ENCODE measurements at places on chromosomes 5 and 9. TPM values are rescaled to one million over a fixed set of nuclear protein-coding genes. Genes with fewer than 3 reads are reported as not detected.

Gene ZDHHC11B
- not detected for total RNA-seq

Gene FAM200C
- 2.0 TPM for total RNA-seq

Gene PRDM9
- not detected for total RNA-seq

Gene SLC34A3
- not detected for total RNA-seq

Gene PCYOX1L
- 13.4 TPM for total RNA-seq

Gene PDE6A
- total RNA-seq = not detected

Gene TAF1L
- not detected for total RNA-seq

Gene DRD1
- total RNA-seq = not detected

Gene POU5F2
- 0.40 TPM for total RNA-seq

Gene PTGDS
- not detected for total RNA-seq

DNA sequence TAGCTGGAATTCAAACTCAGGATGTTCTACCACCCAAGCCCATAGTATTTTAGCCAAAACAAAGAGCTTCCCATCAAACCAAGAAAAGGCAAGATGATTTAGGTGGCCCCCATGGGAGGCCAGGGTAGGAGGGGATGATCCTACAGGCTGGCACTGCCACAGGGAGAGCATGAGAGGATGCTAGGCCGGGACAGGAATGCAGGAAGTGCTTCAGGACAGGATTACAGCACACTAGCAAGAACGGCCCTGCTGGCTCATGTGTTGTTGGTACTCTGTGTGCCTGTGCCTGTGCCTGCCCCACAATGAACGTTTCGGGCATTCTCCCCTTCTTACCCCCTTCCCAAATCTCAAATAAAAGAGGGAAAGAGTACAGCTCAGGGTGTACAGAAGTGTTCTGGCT is 110.7 kb upstream of the TRIM32 start:
- DNase-seq = no peak

DNA sequence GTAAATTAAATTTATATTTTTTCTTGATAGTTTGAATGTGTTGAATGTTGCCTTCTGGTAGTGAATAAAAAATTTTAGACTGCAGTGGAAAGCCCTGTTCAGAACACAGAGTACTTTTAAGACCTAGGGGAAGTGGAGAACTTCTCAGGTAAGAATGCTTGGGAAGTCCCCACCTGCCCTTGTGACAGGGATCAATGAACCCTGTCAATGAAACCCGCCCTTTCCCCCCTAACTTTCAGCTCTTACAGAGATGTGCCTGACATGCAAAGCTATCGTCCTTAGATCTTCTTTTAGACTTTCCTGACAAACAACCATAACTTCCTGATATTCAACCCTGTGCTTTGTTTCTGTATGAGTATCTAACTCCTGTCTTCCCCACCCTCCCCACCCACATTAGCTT is 562.7 kb downstream of the TLE4 start:
- DNase-seq = peak; percentile 19

- DNase-seq = no peak
Measured at GRCh38 chr5:1799110-1799601, 481 bp downstream of the MRPL36 start.

GRCh38 chr5:81948349-81948748 is 23.5 kb upstream of the ATG10 start:
- DNase-seq = no peak

GRCh38 chr9:5893591-5894236 is 3.0 kb downstream of the MLANA start:
- no peak for DNase-seq

GRCh38 chr9:131395157-131396098 is 1.5 kb downstream of the PRRC2B start:
- peak; percentile 26 for DNase-seq

- DNase-seq = no peak
Measured at GRCh38 chr9:108991479-108991878, 21.8 kb downstream of the CTNNAL1 start.

GRCh38 chr5:86354664-86355063 is 263.1 kb upstream of the COX7C start:
- DNase-seq = no peak

- no peak for DNase-seq
Measured at GRCh38 chr5:128472036-128472435, 66.0 kb downstream of the FBN2 start.

- no peak for DNase-seq
Measured at GRCh38 chr5:58044166-58044565, 415.7 kb downstream of the PLK2 start.

DNA sequence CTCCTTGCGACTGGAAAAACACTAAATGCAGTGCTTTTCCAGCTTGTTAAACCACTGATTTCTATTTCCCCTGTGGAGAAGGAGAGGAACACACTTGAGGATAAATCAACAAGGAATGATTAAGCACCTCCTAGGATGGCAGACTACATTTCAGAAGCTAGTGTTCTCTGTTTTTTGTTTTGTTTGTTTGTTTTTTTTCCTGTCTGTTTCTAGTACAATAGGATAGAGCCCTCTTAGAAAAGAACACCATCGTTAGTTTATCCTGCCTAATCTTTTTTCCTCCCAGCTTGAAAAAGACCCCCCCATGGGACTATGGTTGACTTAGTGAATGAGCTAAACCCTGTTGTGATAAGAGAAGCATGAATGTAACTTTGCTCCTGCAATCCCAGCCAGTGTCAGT is 3.9 kb upstream of the TAL2 start:
- DNase-seq = no peak

DNA sequence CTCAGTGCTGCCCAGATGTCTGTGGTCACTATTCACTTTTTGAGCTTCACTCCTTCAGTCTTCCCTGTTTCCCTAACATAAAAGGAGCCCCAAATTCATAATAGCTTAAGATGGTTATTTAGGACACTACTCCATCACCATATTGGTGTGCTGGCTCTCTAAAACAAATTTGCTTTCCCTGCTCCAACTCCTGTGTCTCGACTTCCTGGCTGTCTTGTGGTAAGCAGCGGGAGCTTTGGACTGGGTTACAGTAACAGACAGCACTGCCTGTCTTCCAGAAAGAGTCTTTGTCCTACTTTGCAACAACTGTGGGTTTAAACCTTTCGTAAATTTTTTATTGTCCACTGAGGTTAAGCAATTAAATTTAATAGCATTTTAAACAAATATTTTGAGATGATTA is 389.4 kb downstream of the CDH9 start:
- DNase-seq = no peak

DNA sequence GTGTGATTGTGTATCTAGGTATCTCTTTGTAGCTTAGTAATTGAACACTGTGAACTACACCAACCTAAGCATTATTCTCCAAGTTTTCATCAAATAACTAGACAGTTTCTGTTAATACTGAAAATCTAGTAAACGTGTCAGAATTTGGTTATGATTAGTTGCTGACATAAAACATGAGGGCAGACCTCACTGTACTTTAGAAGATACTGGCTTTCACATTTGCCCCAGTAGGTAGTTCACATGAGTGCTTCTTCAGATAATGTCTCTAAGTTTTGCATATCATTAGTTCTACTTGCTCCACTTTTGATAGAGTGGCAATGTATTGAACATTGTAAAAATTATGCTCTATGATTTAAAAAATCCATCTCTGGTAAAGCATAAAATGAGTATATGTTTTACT is 7.1 kb downstream of the CDKN2B start:
- DNase-seq = no peak

GRCh38 chr9:1922026-1922425 is 93.1 kb upstream of the SMARCA2 start:
- no peak for DNase-seq

GRCh38 chr5:33299621-33300208 is 141.1 kb upstream of the TARS1 start:
- DNase-seq = peak; percentile 9

DNA sequence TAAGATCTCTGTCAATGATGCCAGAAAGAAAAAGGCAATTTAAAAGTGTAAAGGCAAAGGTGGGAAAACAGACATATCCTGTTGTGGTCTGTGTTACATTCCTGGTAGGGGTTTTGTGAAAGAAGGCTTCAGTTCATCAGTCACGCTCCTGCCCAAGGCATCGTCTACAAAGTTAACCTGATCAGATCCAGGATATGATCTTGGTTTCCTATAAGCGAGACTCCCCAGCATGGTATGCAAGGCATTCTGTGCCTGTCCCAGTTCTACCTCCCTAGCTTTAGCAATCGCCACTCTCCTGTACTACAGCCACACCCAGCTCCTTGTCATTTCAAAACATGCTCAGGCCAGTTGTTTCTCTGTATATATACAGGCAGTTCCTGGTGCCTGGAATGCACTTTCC is 58.0 kb upstream of the PTPN3 start:
- no peak for DNase-seq

- DNase-seq = no peak
Measured at GRCh38 chr9:35564658-35565061, 40.4 kb upstream of the TESK1 start.

DNA sequence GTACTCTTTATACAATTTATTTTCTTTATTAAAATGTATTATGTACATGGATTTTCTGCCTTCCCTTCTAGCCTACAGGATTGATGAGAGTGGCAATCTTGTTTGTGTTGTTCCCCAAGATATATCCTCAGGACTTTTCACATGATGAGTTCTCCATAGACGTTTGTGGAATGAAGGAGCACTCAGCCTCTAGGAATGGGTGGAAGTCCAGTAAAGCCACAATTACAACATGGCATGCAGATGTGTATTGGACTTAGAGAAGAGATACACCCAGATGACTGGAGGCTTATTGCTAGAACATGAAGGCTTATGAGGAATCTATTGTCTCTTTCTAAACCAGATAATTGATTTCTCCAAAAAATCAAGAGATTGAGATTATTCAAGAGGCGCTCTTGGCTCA is 8.2 kb upstream of the DOCK2 start:
- no peak for DNase-seq

GRCh38 chr5:96070622-96071225 is 109.1 kb upstream of the ELL2 start:
- no peak for DNase-seq

DNA sequence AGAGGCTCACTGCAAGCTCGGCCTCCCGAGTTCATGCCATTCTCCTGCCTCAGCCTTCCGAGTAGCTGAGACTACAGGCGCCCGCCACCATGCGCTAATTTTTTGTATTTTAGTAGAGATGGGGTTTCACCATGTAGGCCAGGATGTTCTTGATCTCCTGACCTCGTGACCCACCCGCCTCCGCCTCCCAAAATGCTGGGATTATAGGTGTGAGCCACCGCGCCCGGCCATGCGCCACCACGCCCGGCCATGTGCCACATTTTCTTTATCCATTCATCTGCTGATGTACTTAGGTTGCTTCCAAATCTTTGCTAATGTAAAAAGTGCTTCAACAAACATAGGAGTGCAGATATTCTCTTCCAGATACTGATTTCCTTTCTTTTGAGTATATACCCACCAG is 408.6 kb downstream of the CAAP1 start:
- DNase-seq = no peak

DNA sequence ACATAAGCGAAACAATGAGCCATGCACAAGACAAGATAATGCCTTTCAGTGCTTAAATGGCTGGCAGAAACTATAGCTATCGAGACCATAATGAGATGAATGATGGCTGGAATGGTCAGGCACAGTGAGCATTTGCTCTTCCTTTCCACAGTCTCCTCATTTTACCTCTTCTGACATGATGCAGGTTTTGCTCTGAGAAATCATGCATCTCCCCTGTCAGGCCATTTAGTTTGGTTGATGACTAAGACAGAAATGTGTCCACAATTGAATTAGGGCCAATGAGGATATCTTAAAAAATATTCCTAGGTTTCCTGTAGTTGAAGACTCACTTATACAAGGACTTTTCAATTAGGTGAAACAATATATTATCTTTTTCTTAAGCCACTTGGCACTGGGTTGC is 475.1 kb downstream of the TMEM232 start:
- DNase-seq = no peak

DNA sequence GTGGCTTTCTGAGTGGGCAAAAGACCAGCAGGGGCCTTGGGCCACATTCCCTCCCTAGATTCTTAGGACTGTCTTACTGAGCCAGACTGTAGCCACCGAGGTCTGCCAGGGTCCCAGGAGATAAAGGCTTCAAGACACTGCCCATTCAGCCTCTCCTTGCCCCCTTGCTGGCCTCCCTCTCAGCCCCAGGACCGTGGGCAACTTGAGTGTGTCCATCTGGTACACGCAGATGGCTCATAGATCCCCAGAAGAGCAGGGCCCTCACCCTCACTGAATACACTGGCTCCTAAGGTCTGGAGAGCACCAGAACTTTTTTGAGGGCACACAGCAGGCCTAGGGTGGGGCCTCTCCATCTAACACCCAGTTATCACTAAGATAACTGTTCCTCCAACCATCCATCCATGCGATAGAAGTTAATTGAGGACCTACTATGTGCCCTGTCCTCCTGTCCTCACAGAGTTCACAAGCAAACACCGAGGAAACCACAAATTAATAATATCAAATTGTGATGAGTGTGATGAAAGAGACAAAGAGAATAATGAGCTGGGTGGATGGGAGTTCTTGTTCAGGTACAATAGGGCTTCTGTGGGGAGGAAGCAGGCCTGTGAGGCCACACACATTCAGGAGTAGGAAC is 4.9 kb upstream of the PDGFRB start:
- no peak for DNase-seq

GRCh38 chr5:134118212-134118835 is 3.8 kb downstream of the TCF7 start:
- no peak for DNase-seq

DNA sequence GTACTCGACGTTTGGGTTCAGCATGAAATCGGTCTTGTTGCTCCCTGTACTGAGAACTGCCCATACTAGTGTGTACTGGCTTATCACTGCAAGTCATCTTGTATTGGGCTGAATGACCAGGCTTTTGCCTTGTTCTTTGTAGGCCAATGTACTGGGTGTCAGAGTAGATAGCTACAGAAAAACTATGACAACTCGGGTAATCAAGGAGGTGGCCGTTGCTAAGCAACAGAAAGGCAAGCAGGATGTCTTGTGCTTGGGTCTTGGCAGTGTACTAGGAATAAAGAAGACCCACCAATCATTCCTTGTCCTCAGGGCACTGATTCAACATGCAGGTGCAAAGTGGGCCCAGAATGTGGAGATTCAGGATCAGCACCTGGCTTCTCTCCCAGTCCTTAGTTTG is 11.9 kb upstream of the SHISAL2B start:
- no peak for DNase-seq

DNA sequence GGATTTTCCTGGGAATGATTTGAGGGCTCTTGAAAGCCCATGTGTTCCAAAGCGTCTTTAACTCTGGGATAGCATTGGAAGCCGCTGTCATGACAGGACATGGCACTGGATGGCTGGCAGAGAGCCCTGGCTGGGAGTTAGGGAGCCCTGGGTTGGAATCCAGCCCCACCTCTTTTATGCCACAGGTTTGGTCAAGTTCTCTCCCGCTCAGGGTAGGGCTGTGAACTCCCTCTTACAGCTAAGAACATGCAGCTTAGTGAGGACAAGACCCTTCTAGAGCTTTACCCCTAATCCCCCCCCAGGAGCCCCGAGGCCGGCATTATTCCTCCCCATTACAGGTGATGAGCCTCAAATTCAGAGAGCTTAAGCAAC is 37.2 kb downstream of the OLFML2A start:
- no peak for DNase-seq

DNA sequence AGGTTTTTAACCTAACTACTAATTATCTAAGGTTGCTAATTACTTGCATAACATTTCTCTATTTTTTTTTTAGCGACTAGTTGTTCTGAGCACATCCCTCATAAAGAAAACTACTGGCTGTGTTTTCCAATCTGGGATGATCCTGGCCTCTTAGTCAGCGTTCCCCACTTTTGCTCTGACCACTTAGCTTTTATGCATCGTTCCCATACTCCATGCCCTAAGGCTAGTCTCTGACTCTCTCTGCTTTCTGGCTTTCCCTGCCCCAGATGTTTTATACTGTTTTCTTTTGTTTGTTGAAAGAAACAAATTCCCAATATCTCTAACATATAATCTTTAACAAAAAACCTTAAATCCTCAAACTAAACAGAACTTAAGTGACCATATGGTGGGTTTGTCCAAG is 217.9 kb downstream of the SPATA31D1 start:
- no peak for DNase-seq

Data from GM12878 (cell line).